ENCODE measurements at places on chromosomes 2 and 18.

DNA sequence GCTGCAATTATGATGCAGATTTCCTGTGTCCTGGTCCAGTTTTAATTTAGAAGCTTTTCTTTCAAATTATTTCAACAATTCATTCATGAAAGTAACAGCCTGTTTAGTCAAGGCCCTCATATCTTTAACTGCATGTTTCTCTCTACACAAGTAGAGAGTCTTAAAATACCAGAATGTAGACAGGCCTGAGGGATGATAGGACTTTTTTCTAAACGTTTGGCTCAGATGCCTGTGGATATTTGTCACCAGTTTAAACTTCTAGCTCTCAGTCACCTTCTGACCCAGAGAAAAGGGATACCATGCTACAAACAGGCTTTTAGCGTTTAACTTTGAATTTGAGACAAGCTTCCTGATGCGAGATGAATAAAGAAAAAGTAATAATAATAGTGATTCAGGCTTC is 15.7 kb downstream of the COL5A2 start:
- DNase-seq = peak; percentile 44

- DNase-seq = no peak
Measured at GRCh38 chr2:218392459-218392858, 7.2 kb upstream of the CTDSP1 start.

DNA sequence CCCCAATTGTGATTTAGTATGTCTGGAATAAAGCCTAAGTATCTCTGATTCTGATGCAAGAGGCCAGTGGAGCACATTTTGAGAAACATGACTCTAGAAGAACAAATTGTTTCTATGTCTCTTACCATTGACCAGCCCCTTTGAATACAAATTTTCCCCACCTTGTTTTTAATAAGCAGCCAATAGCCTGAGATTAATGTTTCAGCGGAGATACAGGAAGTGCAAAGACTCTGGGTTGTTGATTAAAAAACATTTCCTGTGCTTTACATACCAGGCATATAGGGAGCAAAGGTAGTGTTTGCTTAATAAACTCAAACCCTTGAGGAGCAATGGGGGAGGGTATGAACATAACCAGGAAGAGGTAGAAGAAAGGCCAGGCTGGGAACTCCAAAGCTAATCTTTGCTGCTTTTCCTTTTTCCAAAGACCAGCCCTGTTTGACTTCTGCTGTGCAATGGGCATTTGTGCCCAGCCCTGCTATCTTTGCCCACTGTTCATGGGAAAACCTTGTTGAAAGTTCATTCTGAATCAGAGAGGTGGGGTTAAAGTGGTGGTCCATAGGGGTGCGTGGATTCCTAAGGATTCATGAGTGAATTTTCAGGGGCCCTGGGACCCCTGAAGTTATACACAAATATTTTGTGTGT is 29.3 kb downstream of the UPP2 start:
- DNase-seq = no peak

DNA sequence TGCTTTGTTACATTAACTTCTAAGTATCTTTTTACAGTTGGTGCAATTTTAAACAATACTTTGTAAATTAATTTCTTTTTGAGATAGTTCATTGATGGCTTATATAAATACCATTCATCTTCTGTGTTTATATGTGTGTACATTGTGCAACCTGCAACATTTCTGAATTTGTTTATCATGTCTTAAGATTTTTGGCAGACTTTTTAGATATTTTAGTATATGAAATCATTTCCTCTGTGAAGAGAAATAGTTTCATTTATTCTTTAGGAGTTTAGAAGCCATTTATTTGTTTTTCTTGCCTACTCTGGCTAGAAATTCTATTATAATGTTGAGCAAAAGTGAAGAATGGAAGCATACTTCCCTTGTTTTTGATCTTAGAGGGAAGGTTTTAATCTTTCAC is 337.8 kb upstream of the DSEL start:
- DNase-seq = no peak

- DNase-seq = peak; percentile 60
Measured at GRCh38 chr2:37738266-37738885, 66.9 kb upstream of the CDC42EP3 start.

DNA sequence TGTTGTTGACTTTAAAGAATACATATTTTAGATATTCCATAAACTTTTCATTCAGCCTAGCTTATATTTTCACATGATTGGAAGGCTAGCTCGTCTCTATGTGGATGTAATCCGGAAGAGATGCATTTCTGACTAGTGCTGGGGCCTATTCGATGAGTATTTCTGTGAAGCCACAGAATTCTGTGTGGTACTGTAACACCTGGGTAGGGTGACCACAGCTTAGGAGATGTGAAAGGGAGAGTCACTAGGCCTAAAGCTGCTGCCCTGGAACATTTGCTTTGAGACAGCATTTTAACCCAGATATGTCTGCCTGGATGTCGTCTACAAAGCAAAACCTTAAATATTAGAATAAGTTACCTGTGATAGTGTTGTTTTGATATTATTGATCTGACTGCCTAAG is 83.5 kb downstream of the ZNF236 start:
- no peak for DNase-seq

DNA sequence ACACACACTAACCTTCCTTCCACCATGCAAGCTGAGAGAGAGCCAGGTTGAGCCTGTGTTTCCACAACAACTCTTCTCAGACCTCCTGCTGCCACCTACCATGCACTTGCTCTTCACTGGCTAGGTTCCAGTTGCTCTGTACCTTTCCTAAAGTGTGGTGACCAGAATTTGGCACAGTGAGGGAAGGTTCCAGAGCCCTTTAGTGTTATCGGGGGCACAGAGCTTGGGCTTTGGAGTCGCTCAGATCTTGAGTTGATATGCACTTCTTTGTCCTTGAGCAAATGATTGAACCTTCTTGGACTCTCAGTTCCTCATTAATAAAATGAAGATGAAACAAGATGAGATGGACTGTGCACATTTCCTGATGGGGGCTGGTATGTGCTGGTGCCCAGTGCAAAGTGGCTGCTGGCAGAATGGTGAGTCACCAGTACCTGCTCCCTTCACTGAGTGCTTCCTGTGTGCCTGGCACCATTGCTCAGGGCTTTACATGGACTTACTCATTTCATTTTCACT is 47.1 kb downstream of the NEDD4L start:
- DNase-seq = no peak

DNA sequence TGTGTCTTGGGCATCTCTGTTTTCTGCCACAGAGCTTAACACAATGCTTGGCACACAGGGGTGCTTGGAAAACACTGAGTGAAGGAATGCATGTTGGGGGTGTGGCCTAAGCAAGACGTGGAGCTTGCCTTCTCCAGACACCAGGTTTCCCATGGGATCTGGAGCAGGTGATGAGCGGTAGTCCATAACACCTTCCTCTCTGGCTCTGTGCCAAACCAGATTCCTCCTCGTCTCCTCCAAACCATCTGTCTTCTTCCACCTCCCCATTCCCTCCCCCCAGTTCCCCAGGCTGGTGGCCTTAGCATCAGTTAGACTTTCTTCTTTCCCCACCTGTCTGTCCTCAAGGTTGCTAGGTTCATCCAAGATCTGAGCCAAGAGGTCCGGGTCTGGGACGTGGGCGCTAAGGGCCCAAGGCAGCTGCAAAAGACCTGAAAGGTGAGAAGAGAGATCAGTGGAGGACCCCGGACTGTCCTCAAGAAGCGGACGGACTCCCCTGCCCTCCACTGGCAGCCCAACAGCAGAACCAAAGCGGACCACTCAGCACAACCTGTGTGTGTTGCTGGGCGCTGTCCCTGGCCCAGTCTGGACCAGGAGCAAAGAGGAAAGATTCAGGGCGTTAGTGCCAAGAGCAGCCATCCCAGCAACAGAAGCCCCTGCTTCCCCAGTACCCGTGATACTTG is 1.2 kb upstream of the ITM2C start:
- DNase-seq = no peak

DNA sequence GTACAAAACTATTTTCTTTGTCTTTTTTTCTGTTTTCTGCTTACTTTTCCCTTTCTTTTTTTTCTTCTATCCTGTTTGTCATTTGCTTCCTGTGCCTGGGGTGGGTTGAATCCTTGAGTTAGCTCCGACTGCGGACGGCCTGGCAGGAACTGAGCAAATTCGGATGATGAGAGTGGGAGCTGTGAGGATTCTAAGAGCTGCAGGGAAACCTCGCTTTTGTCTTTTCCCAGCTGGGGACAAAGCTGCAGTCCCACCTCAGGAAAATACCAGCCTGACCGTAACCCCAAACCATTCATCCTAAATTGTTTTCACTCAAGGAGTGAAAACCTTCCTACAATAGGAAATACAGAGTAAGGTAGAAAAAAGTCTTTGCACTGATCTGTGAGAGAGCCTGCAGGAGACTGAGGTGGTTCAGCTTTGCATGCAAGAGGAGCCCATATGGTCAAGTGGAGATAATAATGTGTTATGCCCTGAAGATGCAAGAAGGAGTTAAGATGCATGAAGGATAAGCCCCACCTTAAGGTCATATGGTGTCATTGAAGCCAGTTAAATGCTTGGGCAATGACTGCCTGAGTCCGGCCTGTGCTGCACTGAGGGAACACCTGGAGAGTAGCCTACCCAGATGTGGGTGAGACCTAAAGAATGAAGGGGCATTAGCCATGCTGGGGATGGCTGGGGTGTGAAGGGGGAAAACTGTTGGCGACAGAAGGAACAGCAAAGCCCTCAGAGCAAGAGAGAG is 31.7 kb upstream of the ARL4C start:
- DNase-seq = peak; percentile 48

DNA sequence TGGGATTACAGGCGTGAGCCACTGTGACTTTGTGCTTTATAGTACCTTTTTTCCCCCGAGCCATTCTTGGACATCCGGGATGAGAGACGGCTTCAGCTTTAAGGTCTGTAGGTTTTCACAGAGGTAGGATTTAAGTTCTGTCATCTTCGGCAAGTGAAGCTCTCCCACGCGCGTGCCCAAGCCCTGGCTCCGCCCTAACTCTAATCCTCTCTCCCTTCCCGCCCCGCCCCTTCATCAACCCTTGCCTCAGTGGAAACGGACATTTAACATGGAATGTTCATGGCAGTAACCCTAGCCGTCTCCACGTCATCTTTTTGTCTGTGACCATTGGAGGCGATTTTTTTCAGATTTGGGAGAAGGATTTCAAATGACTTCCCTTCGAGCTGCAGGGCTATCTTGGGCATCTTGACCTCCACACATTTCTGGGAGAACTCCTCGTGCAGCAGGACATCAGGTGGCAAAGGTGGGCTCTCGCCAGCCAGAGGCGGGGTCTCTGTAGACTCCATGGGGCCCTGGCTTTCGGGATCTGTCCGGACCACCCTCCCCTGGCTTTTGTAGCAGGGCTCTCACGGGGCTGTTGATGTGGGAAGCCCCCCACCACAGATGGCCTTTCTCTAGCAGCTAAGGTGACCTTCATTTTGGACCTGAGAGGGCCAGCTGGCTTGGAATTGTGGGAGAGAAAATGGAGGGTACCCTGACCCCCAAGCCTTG is 6.8 kb downstream of the COLEC11 start:
- DNase-seq = no peak

GRCh38 chr18:31655354-31655753 is 29.0 kb downstream of the B4GALT6 start:
- DNase-seq = no peak

DNA sequence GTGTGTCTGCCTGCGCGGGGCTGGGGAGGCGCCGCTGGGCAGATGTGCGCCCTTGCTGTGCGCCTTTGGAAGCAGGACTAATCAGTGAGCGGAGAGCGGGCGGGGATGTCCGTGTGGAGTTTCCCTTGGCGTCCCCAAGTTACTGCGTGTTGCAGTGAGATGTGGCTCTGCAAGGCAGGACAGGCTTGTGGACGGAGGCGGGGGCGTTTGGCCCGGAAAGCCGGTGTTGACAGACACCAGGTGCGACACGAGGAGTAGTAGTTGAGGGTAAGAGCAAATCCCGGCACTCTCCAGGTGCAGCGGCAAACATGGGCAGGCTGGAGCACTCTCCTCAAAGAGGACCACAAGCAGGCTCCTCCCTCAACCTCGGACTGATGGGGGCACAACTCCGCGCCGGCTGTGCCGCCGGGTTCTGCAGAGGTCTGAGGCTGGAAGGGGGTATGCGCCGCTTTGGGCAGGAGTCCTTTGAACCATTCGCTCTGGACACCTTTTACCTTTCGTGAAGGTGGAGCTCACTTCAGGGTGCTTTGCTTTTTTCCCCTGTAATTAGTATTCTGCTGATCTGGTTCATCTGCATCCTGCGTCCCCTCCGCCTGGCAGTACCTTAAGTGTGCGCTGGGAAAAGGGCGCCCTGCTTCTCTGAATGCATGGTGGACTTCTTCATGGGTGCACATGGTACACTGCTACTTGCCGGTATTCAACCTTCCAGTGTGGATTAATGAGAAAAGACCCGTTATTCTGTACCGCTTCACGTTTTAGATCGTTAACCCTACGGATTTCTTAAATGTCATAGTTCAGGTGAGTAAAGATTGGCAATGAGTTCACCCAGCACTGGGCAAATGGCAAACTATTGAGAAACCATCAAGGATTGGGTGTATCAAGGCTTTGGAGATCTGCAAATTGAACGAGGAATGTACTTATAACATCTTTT is 608 bp downstream of the CDH7 start:
- DNase-seq = peak; percentile 65

DNA sequence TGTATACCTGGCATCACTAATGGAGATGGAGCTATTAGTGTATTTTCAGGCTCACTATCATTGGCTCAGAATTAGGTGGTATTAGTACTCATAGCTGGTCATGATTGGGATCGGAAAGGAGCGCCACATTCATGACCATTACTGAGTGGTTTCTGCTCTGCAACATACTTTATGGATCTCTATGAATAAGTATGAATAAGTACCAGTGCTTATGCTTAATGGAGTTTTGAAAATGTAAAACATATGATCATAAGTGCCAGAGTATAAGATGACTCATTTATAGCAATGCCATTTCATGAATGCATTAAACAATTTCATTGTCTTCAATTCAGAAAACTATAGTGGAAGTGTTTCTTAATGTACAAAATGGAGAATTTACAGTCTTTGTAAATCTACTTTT is 156.7 kb downstream of the GALNT3 start:
- DNase-seq = no peak

GRCh38 chr18:8167026-8167425 is 442.2 kb upstream of the RAB12 start:
- DNase-seq = peak; percentile 28

DNA sequence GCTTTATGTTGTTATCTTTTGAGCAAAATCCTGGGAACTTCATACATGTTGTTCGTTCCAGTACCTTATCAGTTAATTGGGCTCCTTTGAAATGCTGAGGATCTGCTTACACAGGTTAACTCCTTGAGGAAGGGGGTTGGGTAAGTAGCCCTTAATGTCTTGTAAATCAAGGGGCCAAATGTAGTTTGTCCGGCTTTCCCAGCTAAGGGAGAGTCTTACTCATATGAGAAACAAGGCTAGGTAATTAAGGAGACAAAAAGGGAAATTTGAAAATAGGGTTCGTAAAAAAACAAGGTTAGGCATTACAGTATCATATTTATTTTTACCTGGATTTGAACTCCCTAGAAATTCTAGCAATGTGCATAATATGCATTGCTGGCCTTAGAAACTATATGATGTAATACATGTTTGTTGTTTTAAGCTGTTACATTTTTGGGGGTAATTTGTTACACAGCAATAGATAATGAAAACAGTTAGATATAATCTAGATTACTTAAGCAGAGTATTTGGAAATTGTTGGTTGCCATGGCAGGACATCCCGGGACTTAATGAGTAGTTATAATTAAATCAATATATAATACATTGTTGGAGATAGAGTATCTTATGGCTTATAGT is 30.9 kb upstream of the RNF149 start:
- DNase-seq = peak; percentile 52

GRCh38 chr2:161412346-161412745 is 3.8 kb upstream of the TBR1 start:
- DNase-seq = no peak
